ENCODE measurements at places on chromosomes 13 and 19.

DNA sequence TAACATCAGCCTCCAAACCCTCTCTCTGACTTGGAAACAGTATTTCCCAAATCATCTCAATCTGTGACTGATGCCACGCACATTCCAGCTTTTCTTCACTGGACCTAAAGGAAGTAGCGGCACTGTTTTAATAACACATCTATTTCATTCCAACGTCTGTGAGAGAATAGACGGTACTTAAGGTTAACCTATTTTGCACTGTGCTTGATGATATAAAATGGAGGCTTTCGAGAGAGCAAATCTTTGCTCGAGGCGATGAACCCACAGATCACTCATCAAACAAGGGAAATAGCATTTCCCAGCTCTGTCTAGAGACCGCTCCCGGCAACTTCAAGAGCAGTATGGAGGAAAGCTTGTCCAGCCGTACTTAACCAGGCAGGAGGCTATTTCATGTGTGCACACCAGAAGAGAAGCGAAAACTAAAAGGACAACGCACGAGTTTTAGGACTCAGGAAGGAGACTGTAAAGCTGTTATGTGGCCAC lies 2.9 kb downstream of the UBL3 start:
- DNase-seq = no peak

DNA sequence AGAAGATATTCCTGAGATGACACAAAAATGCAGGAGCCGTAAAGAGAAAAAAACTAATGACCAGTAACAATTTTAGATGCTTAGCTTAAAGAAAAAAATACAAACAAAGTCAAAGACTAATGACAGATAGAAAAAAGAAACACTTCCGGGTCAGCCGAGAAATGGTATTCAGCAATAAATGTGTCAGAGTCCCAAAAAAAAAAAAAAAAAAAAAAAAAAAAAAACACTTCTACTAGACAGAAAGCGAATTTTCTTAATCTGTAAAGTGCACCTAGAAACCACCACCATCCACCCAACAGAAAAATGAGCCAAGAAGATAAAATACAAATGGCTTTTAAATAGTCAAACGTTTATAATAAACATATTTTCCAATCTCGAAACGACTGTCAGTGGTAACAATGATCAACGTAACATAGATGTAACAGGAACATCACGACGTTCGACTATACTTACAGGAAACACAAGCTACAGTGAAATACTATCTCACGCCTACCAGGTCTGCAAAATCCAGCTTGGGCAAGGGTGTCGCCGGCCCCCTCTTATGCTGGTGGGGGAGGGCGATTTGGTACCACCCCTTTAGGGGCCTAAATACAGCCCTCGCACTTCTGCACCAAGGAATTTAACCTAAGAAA lies 10.6 kb downstream of the ABHD17A start:
- DNase-seq = no peak

DNA sequence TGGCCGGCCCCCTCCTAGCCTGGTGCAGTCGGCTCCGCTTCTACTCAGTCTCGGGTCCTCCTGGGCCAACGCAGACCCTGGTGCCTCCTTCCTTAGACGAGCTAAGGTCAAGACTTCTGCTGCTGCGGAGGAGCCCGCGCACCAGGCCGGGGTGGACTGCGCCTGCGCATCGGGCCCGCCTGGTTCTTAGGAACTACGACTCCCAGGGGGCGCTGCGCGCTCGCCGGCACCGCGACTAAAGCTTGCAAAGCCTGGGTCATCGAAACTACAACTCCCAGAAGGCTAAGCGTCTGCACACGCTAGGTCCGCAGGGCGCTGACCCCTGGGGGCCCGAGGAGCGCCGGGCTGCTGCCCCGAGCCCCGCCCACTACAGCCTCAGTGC lies at the start of gene ZNF835:
Gene ZNF835, minus strand, starts transcription at position 145 of the 382 bp plus-strand sequence. CDS start 6,559 bp downstream, outside the sequence.
- DNase-seq = peak; percentile 28

GRCh38 chr19:56942756-56943155 lies 102.2 kb upstream of the PEG3 start:
- DNase-seq = no peak

GRCh38 chr13:90445179-90445578 lies 902.3 kb upstream of the MIR17HG start:
- DNase-seq = no peak

DNA sequence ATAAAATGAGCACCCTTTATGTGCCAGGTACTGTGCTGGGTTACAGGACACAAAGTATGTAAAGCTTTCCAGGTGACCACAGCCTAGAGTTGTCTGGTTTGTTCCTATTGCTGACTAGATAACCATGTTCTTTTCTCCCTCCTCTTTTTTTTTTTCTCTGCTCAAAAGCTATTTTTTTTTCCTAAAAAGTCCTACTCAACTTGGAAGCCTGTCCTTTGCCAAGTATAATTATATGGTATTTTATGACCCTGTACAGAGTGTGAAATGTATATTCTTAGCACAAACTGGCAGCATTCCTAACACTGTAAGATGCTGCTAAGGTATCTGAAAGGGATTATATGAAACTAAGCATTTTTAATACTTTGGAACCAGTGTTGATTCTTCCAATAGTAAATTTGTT lies 171.0 kb downstream of the GPC6 start:
- DNase-seq = no peak

DNA sequence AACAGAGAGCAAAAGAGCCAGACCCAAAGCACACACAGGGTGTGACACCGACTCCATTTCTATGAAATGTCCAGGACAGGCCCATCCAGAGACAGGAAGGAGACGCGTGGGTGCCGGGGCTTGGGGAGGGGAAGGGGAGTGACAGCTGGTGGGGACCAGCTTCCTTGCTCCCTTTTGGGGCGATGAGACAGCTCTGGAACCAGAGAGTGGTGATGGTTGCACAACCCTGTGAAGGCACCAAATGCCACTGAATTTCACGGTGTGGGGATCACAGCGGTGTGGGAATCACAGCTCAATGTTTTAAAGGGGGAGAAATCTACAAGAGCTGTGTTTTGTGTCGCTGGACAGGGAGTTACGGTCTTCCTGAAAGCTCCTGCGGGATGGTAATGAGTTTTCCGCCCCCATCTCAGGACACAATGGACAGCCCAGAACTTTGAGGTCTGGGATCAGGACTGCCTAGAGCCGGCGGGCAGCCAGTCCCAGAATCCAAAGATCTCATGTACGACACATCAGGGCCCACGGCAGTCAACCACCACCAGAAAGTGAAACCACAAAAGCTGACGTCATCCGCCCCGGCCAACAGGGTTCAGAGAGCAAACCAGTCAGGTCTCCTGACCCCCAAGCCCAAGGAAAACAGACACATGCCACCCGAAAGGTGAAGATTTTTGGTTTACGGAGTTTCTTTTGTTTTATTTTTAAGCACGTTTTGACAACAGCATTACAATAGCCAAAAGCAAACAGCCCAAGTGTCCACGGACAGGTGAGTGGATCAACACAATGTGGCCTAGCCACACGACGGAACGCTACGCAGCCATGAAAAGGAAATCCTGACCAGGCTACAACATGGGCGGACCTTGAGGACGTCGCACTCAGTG lies 7.3 kb downstream of the SGTA start:
- peak; percentile 22 for DNase-seq

- DNase-seq = no peak
These were observed 61.4 kb downstream of the MICU2 start for GRCh38 chr13:21542563-21542962.

DNA sequence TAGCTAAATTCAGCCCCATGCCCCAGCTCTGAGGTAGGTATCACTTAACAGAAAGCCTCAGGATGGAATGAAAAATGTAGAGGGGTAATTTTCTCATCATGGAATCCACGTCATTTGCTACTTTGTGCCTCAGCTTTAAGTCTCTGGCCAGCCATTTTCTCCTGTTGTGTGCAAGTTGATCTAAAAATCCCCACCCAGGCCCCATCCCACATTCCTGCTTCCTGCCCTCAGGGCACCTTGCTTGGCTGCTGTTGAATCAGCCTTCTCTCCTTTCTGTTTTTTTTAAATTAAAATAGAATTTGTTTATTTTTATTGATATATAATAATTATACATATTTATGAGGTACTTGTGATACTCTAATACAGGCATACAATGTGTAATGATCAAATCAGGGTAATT lies 179.9 kb upstream of the TSHZ3 start:
- DNase-seq = no peak

- no peak for DNase-seq
These were observed 42.6 kb upstream of the ZNF507 start for GRCh38 chr19:32302778-32303177.

DNA sequence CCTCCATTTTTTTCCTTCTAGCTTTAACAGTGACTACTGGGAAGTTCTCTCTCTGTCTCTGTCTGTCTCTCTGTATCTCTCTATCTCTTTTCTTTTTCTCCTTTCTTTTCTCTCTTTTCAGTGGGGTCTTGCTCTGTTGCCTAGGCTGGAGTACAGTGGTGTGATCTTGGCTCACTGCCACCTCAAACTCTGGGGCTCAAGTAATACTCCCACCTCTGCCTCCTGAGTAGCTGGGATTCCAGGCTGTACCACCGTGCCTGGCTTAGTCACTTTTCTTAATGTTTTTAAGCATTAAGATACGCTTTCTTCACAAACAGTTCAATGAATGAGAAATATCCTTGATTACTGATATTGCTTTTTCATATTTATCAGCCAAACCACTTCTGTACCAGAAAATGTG lies 13.1 kb downstream of the PCCA start:
- no peak for DNase-seq

- DNase-seq = no peak
These were observed 91.8 kb downstream of the WTIP start for GRCh38 chr19:34573226-34573864.

DNA sequence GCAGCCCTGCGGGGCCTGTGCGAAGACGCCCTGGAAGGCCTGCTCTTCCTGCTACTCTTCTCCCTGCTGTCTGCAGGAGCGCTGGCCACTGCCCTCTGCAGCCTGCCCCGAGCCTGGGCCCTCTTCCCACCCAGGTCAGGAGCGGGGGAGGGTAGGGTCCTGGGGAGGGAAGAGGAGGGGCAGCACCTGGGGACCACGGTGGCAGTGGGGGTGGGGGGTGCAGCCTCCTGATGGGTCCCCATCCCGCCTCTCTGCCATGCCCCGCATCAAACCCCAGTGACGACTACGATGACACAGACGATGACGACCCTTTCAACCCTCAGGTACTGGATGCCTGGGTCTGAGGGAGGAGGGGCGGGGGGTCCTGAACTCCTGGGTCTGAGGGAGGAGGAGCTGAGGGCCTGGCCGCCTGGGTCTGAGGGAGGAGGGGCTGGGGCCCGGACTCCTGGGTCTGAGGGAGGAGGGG lies 13.4 kb upstream of the LENG8 start:
- no peak for DNase-seq

- no peak for DNase-seq
These were observed 572 bp downstream of the UCHL3 start for GRCh38 chr13:75550159-75550567.

GRCh38 chr13:107043021-107043956 lies 475.4 kb upstream of the ARGLU1 start:
- no peak for DNase-seq

DNA sequence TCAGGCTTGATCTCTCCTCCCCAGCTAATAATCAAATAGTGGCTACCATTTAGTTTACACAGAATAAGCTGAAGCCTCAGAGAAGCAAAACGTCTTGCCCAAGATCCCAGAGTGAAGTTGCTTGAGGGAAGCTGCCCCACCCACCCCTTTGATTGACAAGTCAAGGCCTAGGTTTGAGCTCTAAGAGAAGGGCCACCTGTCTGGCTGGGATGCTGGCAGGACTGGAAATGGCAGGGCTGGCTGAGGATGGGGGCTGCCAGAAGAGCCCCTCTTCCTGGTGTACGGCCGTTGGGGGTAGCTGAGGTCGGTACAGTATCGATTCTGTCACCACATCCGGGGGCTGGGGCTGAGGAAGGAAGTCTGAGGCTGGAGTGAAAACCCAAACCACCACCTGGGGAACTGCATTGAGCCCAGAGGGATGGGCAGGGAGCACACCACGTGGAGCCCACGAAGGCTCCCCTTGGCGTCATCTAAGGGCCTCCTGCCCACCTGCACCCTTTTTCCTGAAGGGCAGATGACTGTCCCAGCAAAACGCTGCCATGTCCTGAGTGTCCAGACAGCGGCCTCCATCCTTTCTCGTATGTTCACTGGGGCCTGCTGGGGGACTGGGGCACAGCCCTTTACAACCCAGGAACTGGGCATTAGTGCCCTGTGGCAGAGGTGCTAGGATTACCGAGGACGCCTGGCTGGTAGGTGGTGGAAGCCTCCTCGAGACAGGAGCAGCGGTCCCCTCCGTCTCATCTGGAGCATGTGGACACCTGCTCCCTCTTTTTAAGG lies 1.4 kb upstream of the PRKD2 start:
- no peak for DNase-seq

DNA sequence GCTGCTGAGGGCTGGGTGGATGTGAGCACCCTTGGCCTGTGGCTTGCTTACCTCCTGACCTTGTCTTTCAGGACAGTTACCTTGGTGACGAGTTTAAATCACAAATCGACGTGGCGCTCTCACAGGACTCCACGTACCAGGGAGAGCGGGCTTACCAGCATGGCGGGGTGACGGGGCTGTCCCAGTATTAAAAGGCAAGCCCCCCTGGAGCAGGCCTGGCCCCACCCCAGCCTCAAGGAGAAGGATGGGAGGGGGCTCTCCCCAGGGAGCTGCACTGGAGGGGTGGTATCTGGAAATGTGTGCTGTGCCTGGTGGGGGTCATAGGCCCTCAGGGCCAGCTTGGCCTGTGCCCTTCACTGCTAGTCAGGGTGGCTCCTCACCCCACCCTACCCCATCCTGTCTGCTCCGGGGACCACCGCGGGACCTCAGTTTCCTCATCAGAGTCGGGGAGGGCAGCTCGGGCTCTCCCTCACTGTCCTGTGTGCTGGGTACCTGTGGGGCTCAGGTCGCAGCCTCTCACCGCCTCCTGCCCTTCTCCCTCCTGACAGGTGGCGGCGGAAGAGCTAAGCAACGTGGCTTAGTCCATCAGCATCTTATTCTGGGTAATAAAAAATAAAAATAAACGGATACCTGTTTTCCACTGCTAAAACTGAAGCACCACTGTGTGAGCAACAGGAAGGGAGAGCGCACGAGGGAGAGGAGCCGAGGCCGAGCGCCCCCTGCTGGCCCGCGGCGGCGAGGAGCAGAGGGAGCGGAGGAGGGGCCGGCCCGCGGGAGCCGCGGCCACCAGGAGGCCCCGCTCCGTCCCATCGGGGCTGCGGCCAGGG lies 29.8 kb downstream of the CERS1 start:
- DNase-seq = no peak

DNA sequence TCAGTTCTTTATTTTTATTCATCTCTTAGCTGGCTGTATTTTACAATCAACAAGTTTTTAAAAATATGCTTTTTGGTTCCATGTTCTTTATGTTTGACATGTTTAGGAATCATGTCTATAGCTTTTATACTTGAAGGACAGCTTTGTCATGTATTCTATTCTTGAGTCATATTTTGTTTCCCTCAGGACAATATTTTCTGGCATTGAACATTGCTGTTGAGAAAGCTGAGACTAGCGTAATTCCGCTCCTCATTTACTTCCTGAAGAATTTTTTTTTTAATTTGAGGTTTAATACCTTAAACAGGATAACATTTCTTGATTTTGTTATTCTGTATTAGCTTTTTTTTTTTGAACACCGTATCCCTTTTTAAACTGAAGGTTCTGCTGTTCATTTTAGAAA lies 53.2 kb downstream of the RB1 start:
- DNase-seq = no peak
